ENCODE measurements at places on chromosomes 1 and 21.
A peak's percentile ranks its signal among the peaks of the same experiment; 100 is the strongest.

GRCh38 chr1:17919525-17920439, 164.6 kb downstream of the ACTL8 start:
- DNase-seq, result no peak

DNA sequence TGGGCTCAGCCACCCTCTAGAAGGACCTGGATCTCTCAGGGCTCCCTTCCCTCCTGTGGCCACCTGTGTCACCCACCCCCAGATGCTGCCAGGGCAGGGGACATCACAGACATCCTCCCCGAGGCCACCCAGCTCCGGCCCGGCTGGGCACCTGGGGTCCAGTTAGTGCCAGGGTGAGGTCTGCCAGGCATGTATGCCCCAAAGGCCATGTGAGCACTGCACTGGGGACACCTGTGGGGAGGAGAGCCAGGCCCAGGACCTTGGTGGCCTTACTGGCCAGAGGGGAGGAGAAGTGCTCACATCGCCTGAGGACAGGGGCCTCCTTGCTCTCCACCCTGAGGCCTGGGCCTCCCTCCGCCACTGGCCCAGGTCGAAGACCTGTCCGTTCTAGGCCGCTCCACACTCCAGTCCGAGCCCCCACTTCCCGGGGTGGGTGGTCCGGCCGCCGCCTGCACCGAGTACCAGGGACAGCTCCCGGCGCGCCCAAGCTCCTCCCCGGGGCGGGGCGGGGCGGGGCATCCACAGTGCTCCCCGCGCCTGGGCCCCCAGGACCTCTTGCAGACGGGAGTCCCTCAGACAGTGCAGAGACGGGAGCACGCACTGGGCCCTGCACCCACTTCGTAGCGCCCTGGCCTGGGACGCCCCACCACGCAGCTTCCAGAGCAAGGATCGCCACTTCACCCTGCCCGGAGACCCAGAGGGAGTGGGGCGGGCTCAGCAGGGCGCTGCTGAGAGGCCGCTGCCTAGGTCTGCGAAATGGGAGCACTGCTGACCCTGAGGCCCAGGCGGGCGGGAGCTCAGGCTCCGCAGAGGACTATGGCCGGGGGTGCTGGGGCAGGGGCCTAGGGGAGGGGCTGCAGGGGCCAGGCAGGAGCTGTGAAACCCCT, 34.3 kb upstream of the CCDC27 start:
- DNase-seq, result no peak

DNA sequence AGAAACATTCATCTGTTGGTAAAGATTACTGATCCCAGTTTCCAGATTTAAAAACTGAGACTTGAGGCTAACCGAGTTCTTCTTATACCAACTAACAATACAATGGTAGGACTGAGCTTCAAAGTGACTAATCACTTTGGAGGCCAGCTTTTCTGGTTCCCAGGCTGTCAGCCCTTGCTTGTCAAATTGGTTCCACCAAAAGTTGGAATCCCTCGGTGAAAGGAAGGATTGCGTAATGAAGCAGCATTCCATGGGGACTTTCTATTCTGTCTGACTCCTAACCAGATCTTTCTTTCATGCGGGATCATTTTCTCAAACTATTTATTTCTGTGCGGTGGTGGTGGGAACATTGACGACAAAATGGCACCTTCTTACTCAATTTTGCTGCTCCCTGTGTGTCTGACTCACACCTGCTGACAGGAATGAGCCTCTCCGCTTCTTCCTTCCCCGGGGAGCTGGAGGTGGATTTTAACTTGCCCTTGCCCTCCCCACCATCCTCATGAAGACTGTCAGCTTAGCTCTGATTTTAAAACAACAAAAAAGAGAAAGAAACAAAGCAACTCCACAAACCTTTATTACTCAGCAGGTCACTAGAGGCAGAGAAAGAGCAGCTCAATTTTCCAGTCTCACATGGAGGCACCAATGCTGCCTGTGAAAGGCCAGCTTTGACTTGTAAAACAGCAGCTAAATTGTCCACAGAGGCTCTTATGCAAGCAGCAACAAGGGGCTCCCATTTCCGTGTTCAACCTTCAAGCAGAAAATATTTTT, 32.9 kb upstream of the RASAL2 start:
- no peak for DNase-seq

DNA sequence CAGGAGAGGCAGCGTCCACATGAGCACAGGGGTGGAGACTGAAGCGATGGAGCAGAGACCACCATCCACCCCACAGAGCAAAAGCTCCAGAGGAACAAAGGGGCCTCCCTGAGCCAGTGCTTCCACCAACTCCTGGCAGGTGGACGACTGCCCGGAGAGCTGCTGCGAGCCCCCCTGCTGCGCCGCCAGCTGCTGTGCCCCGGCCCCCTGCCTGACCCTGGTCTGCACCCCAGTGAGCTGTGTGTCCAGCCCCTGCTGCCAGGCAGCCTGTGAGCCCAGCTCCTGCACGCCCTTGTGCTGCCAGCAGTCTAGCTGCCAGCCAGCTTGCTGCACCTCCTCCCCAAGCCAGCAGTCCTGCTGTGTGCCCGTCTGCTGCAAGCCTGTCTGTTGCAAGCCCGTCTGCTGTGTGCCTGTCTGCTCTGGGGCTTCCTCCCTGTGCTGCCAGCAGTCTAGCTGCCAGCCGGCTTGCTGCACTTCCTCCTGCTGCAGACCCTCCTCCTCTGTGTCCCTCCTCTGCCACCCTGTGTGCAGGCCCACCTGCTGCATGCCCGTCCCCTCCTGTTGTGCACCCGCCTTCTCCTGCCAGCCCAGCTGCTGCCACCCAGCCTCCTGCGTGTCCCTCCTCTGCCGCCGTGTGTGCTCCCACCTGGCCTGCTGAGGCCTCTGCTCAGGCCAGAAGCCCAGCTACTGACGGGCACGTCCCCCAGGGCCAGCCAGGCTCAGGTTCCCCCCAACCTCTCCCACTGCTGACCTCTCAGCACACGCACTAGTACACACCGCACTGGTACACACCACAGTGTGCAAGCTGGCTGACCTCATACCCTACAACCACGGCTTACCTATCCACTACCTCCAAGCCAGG, 5.4 kb downstream of the KRTAP10-12 start:
- DNase-seq, result no peak

DNA sequence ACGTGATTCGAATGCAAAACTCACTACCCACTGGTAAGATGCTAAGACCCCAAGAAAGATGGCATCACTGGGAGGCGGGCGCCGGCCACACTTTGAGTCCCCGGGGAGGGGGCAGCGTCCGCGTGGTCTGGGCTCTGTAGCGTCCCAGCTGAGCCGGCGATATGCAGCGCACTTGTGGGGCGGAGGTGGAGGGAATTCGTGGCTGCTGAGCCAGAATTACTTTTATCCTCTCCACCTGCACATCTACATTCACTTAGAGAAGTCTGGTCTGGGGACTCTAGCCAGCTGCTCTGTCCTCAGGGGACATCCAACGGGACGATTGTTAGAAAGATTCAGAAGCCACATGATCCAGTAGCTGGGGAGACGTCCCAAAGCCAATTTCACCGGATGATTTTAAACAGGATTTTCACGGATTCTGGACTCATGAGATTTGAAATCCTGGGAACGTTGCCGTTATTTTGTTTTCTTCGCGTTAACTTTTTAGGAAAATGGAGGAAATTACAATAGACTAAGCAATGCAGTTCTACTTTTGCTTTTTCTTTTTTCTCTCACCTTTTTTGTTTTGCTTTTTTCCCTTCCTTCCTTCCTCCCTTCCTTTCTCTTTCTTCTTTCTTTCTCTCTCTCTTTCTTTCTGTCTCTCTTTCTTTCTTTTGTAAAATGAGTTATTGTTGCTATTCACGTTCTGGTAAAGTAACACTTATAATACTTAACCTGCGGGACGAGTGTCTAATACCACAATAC, 1.3 kb downstream of the JAM2 start:
- no peak for DNase-seq

DNA sequence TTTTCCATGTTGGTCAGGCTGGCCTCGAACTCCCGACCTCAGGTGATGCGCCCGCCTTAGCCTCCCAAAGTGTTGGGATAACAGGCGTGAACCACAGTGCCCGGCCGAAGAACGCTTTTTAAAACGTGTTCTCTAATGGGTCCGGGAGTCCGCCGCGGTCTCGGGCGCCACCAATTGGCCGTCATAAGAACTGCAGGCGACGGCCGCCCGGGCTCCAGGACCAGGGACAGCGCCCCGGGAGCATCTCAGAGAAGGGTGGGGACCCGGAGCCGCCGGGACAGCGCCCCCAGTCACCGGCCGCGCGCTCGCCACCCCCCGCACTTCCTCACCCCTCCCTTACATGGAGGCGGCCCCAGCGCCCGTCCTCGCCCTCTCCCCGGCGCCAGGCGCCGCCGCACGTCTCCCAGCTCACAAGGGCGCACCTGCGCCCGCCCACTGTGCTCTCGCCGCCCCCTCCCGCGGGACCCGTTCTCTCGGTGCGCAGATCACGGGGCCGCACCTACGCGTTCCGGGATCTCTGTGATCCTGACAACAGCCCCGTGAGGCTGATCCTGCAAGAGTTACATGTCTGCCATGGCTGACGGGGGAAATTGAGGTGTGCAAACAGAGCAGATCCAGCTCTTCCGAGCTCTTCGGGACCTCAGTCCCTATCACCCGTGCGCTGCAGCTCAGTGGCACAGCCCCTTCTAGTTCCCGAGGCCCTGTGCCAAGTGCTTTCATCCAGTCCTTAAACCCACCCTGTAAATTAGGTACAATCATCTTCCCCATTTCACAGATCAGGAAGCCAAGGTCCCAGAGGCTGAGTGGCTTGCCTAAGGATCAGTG, 9.8 kb downstream of the RAP1GAP start:
- peak; percentile 41 for DNase-seq

- DNase-seq, result no peak
Measured at GRCh38 chr1:211305044-211305443, 21.6 kb upstream of the TRAF5 start.

DNA sequence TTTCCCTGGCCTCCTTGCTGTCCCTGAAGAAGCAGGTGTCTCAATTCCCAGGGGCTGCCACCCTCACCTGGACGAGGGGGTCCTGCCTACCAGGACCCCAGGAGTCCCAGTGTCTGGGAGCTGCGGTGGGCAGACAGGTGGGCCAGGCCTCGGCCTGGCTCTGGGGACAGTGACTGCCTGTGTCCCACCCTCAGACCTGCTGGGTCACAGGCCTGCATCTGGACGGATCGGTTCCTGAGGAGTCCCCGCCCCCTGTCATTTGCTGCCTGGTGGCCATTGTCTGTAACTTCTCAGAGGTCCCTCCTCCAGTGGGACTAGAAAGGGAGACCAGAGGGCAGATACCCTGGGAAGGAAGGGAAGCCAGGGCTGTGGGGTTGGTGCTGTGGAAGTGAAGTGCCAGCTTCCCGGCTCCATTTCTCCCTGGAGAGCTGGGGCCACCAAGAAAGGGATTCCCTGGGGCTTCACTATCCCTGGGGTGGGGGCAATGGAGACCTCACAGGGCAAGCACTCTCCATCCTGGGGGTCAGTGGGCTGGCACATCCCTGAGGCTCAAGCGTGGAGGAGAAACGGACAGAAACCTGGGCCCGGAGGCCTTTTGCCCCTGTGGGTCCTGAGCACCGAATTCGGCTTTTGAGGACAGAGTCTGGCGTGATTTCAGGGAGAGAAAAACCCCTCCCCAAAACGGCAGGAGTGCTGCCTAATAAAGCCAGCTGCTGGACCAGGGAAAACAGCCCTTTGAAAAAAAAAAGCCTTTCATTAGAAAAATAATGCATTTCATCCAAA, 157.3 kb downstream of the PEX14 start:
- no peak for DNase-seq

DNA sequence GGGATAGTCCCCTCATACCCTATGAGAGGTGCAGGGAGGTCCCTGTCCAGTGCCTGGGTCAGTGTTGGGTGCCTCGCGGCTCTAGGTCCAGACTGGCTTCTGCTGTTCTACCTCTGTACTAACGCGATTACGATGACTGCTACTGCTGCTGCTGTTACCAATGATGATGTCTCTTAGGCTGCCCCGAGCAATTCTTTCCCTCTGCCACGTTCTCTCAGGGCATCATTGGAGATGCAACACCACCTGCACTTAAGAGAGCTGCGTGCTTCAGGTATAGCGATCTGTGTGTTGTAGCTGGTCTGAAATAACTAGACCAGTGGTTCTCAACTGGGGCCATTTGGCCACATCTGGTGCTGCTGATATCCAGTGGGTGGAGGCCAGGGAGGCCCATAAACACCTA, 36.9 kb downstream of the KAZN start:
- DNase-seq, result no peak

GRCh38 chr1:216523043-216523442, 99.8 kb upstream of the USH2A start:
- DNase-seq, result no peak

DNA sequence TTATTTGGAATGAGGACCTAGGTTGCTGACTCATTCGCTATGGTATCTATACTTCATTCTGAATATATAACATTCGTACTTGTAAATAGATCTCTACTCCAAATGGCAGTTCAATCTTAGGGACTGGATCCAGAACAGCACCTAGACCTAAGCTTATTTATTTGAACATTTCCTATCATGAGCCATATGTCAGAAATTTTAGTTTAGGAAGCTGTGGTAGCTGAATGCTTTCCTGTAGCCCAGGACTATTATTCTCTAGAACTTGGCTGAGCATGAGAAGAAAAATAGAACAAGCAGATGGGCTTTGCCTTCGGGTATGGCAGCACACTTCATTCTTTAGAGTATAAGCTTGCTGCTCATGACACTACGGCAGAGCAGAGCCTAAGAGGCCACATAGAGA, 1114.4 kb upstream of the B3GALT2 start:
- no peak for DNase-seq

DNA sequence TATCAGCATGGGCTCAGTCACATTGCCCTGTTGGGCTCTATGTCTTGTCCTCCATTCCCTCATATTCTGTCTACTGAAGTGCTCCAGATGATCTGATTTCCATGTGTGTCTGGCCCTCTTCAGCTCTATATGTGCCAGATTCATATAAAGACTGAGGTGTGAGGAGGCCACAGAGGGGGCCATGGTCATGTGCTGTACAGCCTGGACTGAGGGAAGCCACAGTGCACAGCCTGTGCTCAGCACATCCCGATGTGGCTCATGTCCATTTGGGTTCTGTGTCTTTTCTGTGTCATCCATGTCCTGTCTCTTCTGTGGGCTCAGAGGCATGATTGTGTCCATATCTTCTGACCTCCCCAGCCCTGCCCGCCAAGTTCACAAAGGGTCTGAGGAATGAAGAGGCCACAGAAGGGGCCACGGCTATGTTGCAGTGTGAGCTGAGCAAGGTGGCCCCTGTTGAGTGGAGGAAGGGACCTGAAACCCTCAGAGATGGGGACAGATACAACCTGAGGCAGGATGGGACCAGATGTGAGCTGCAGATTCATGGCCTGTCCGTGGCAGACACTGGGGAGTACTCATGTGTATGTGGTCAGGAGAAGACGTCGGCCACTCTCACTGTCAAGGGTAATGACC, 97.0 kb downstream of the OBSCN start:
- DNase-seq, result no peak

- no peak for DNase-seq
Measured at GRCh38 chr1:92820551-92820950, 11.3 kb upstream of the RPL5 start.

DNA sequence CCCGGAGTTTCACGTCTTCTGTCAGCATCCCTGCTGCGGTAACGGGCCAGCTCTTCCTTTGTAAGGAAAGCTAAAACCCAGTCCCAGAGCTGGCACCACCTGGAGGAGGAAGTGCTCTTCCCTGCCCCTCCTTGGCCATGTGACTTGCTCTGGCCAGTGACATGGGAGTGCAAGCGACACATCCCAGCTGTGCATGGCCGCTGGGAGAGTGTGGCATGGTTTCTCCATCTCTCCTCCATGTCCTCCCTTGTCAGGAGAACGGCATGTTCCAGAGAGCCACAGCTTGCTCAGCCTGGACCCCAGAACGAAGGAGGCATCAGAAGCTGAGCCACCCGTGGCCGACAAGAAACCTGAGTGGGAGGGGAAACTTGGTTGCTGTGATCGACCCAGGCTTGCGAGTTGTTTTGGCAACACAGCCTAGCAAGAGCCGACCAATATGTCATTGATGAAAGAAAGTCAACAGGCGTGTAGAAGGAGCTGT, 2.7 kb upstream of the PRXL2B start:
- DNase-seq, result no peak

All from stimulated activated CD8-positive, alpha-beta memory T cell treated with anti-CD3 and anti-CD28 coated beads, Interleukin-7, amount 100 ng/mL, for 24 hours (primary cell).